ENCODE measurements at places on chromosomes 3 and 15.

DNA sequence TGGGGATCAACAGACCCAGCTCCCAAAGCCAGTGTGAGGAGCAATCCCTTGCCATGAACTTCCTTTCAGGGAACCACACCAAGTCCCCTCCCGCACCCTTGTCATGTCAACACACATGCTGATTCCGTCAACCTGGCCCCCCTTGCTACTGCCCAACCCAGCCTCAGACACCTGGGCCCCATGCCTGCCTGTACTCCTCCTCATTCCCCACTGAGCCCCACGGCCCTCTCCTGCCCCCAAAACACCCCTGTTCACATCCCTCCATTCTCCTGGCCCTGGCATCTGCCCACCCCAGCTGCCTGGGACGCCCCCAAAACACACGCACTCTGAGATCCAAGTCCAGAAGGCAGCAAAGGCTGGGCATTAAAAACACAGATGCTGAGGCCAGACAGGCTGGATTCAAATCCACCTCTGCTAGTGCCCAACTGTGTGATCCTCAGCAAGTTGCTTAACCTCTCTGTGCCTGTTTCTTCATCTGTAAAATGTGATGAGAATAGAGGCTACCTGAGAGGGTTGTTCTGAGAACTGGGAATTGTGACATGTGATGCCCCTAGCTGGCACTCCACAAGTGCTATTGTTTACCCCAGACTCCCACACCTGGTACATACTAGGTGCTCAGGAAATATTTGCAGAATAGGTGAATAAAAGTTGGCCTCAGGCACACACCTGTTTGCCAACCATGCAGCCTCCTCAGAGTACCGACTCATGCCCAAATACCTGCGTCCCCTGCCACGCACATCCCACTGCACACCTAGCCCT, 2.3 kb downstream of the PLXND1 start:
- DNase-seq = no peak

- no peak for DNase-seq
These were observed 80.9 kb downstream of the LRRC3B start for GRCh38 chr3:26703519-26703918.

- DNase-seq = no peak
These were observed 337.7 kb upstream of the AGTR1 start for GRCh38 chr3:148360051-148360450.

DNA sequence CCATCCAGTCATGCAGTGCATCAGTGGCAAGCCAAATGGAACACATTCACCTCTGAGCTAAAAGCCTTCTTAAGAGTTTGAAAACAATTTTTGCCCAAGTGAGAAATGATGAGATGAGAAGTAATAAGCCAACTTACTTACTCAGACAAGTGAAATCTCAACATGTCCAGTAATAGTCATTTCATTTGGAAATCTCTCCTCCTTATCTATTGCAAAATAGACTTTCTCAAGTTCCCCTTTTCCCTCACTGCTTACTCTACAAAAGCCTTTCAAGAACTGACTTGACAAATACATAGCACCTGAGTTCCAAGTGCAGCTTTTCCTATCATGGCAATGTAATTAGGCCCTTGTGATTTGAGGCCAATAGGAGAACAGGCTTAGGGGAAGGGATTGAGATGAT, 282.3 kb downstream of the SLC9A9 start:
- no peak for DNase-seq

DNA sequence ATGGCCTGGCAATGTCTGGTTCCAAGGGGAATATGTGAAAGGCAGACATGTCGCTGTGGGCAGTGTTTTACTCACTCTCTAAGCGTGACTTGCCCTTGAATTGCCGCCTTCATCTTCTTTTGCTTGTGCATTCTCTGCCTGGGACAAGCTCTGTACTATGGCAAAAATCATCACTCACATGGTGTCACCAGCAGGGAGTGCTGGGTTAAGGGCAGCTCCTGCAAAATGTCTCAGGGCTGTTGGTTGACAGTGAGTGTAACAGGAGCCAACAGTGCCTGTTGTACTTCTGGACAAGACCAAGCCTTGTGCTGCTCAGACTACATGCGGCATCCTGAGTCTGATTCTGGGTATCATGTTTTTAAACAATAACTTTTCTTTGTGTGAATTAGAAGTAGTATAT, 45.3 kb upstream of the KY start:
- no peak for DNase-seq

GRCh38 chr3:188230962-188231361, 77.0 kb downstream of the LPP start:
- DNase-seq = no peak

DNA sequence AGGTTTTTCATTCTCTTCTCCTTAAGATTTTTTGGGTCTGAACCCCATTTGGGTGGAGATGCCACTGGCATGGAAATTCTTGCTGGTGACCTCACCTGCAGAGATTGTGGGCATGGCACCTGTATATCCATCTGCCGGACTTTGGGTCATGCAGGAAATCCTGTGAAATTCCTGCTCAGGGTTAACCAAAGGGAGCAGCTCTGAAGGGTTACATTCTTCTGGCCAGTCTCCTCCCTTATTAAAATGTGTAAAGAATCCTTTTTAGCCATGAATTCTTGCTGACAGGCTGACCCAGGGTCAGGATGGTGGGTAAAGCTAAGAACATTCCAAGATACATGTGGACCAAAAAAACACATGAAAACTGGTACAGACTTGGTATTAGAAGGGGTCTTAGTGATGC, 27.4 kb downstream of the ARHGEF26 start:
- DNase-seq = no peak

DNA sequence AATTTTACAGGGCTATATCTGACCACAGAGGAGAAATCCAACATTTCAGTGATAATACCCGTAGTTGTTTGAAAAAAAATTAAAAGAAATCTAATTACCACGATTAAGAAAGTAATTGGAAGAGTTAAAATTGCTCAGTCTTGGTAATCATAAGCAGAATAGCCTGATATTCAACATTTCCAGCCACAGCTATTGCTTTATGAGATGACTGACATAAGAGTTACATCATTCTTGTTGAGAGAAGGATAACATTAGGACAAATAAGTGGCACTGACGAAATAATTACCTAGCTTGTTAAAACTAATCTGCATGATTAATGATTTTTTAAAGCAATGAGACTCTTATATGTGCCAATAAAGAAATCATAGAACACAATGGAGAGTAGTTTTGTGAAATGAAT, 825.0 kb upstream of the GBE1 start:
- no peak for DNase-seq

GRCh38 chr3:17030438-17030837, 145.7 kb downstream of the PLCL2 start:
- DNase-seq = no peak

DNA sequence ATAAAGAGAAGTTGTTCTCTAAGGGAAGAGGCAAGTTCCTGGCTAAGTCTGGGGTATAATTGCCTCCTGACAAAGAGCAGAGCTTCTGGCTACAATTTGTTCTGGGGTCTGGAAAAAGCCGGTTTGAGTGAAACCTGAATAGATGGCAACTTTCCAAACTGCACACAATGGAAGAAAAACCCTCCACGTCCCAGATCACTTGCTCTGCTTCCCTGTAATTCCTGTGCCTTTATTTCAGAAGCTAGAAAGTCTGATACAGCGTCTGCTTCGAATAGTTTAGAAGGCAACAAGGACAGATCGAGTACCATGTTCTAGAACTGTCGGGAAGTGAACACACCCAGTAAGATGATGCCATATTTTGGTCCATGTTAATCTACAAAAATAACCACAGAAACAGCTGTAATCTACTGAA, 1.6 kb upstream of the WDR82 start:
- no peak for DNase-seq

DNA sequence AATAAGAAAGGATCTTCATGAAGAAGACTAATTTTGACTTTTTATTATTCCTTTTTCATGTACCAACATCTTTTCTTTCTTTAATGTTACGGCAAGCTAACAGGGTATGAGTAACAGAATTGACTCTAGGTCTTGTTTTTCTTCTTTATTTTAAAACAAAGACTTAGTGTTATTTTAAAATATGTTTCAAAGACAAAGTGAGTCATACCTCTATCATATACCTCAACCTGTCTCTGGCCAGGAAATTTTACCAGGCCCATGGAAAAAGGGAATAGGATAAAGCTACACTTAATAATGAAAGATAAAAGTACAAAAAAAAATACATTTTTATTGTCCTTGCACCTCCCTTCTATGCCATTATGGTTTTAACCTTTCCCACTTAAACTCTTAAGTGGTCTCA, 57.4 kb downstream of the ZNF148 start:
- no peak for DNase-seq

GRCh38 chr15:69225355-69226022, 65.1 kb downstream of the GLCE start:
- DNase-seq = no peak

GRCh38 chr3:120353463-120353862, 4.3 kb upstream of the LRRC58 start:
- DNase-seq = no peak

DNA sequence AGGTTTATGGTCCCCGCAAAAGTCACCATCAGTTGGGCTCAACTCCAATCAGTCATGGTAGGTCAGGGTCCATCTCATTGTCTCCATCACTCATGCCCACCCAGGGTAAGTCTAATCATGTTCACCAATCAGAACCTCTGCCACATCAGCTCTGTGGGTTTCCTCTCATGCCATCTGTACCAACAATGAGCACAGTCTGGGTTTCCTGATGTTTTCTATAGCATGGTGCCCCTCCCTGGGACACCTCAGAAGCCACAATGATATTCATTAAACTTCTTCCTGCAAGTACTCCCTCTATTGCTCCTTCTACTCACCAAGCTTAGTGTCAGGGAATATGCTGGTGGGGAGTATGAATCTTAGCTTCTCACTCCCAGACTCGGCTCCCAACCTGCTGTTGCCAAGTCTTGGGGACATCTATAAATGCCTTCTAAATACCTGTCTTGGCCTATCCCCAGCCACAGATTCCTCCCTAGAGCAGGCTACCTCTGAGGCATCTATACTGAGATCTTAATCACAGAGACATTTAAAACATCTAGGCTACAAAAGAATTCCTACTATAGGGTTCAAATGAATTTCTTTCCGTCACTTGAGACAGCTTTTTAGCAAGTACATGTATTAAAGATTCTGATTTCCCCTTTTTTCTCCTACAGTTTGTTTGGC, 5.0 kb upstream of the CCR2 start:
- DNase-seq = no peak

DNA sequence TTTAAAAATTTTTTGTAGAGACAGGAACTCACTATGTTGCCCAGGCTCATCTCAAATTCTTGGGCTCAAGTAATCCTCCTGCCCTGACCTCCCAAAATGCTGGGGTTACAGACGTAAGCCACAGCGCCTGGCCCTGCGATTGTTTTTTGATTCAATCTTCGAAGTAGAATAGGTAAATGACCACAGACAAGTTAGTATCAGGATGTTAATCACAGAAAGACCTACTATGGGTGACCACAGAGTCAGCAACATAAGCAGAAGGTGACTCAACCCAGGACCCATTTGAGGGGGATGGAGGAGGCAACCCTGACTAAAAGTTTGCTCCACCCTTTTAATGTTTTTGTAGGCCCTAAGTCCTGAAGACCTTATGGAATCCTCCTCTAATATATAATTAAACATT, 10.0 kb upstream of the USP3 start:
- DNase-seq = no peak

- no peak for DNase-seq
These were observed 31.0 kb upstream of the CAV3 start for GRCh38 chr3:8702560-8702959.

DNA sequence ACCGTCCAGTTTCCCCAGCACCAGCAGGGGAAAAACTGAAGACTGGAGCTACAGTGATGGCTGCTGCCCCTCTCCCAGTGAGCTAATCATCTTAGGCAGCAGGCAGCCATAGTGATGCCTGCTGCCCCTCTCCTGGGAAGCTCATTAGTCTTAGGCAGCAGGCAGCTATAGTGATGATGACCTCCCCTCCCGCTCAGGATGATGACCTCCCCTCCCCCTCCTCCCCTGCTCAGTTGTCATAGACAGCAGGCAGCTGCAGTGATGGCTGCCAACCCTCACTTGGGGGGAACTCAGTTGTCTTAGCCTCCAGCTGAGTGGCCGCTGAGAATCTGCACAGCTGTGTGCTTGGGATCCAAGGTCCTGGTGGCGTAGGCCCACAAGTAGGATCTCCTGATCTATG, 80.9 kb upstream of the MANF start:
- DNase-seq = no peak

- DNase-seq = no peak
These were observed 890.9 kb upstream of the CFAP20DC start for GRCh38 chr3:59940718-59941117.

GRCh38 chr3:105927741-105928140, 58.9 kb upstream of the CBLB start:
- DNase-seq = no peak

GRCh38 chr15:81889485-81889881, 156.3 kb downstream of the MEX3B start:
- no peak for DNase-seq

Data from activated CD4-positive, alpha-beta T cell treated with anti-CD3 and anti-CD28 coated beads, Interleukin-2, amount 50 U/mL, for 4 hours (primary cell).